Midbrain (tissue), 1 donor: ENCODE measurements at places on chromosomes 16 and 17.

DNA sequence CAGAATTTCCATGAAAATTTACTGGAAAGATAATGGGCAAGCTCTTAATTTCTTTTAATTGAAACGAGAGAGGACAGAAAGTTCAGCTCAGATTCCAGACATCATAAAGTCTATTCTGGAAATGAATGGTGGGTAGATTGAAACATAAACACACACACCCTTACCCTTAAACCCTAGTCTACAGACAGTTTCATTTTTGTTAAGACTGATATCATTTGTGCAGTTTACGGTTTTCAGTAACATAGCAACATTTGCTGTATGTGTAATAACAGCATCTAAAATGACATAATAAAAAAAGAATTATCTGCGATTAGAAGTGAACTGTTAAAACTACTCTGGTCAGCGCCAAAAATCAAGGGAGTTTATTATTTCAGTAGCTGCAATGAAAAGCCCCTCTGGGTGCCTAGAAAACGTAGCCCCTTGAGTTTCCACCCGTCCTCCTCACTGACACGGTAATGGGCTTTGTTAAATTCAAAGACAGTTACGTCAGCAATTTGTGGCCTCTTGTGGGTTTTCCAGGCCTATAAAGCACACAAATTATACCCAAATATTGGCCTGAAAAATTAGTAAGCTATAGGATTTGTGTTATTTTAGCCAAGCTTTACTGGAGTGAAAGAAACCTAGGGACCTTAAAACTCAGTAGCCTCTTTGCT lies 520.6 kb upstream of the SOX9 start:
- DNase-seq: no peak

DNA sequence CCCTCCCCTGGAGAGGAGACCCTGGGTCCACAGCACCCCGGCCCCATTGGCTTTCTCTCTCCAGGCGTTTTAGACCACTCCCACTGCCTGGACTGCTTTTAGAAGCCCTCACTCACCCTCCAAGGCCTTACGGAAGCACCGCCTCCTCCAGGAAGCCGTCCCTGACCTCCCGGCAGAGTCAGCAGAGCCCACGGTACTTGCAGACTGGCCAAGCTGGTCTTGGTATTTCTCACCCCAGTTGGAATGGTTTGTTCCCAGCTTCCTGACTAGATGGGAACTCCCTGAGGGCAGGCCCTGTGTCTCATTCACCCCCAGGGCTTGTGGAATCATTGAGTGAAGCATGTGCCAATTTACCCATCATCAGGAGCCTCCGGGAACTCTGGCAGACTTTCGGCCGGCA lies 9.2 kb downstream of the SCGB1C2 start:
- DNase-seq: no peak

DNA sequence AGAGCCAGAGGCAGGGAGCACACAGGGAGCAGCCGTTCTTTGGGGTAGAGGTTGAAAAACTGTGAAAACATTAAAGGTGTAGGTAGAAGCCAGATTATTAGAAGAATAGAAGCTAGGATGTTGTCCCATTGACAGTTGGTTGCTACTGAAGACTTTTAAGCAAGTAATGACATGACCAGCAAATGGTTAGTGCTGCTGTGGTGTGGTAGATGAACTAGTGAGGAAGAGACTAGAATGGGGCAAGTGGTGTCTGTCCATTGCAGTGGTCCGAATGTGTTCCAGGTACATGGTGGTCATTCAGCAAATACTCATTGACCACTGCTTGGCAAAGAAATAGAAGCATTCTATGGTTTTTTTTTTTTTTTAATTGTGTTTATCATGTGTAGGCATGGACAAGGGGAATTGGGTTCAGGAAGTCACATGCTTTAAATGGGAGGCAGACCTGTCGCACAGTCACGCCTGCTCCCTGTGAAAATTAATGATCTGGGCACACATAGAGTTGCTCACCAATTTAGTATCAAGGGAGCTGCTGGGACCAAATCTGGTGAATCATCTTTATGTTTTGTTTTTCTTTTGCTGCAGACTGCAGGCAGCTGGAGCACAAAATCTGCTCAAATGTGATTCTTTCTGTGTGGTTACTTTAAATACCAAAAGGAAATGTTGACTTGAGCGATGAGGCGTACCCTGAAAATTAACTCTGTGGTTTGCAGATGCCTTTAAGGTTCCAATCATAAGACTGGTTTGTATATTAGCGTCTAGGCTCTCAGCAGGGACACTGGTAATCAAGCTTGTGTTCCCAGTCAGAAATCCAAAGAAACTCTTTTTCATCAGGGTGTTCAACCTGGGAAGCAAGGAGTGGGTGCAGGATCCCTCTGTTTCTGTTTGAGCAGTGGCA lies 30.7 kb downstream of the YPEL2 start:
- no peak for DNase-seq

DNA sequence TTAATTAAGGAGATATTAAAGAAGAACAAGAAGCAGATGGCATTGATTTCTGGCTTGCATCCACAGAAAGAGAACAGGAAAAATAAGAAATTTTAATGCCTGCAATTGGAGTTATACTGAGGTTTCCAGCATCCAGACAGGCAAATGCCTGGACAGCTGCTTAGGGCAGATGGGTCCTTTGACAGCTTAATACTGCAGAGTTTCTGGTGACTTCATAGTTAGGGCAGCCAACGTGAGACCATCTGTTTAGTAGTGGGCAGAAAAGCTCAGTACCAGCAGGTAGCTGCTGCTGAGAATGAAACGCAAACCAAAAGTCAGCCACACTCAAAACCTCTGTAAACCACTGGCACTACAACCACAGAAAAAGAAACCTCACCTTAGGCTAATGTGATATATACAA lies 109.8 kb downstream of the CDK5R1 start:
- DNase-seq: no peak

DNA sequence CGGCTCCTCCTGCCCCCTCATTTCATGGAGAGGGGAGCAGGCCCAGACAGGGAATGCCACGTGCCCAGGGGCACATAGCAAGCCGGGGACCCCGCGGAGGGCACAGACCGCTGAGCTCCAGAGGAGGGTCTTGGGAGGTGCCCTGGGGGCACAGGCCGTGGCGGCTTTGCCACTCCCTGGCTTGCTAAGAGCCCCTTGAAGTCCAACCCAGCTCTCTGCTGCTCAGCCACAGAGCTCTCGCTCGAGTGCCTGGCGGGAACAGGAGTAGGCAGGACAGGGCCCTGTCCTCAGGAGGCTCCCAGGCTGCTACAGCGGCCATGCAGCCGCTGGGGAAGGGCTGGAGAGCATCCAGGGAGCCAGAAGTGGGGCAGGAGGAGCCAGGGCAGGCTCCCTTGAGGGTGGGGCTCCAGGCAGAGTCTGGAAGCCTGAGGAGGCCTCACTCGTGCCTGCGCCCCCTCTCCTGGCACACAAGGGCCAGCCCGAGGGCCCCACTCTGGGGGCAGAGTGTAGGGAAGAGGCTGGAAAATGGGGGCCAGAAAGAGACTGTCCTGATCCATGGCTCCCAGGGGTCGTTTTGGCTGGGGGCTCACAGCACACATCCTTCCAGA lies 4.4 kb upstream of the RAB26 start:
- no peak for DNase-seq

DNA sequence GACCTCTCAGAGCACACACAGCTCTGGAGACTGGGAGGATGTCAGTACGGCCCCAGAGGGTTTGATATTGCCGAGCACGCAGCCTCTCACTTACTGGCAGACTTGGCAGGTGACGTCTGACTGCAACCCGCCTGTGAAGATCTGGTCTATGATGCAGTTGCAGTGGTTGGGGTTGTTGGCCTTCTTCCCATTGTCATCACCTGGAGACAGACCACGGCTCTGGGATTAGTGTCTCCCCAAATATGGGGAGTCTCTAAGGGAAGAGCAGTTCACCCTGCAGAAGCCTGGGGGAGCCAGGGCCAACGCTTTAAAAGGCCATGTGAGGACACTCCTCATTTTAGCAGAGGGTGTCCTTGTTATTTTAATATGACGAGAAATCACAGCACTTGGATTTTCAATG lies 30.1 kb downstream of the USP22 start:
- DNase-seq: no peak

- no peak for DNase-seq
These were observed 49.7 kb downstream of the ACSM1 start for GRCh38 chr16:20647736-20648135.

GRCh38 chr17:77496831-77497577 lies 356.2 kb downstream of the SEC14L1 start:
- DNase-seq: no peak

GRCh38 chr16:27639561-27640276 lies 89.8 kb downstream of the KATNIP start:
- DNase-seq: peak; percentile 51

GRCh38 chr17:72560303-72561247 lies 439.8 kb downstream of the SOX9 start:
- DNase-seq: peak; percentile 55

DNA sequence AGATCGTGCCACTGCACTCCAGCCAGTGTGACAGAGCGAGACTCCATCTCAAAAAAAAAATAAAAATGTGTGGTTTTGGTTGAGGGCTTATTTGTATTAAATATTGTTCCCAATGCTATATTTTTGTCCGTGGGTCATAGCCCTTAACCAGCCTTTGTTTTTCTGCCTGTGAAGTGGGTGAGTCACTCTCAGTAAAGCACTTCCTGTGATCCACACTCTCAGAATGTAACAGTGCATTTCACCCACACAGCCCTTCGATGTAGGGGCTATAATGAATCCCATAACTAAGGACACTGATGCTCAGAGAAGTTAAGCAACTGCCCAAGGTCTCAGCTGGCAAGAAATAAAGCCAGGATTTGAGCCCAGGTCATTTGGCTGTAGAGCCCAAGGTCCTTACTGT lies 34.7 kb upstream of the POLR3E start:
- no peak for DNase-seq

DNA sequence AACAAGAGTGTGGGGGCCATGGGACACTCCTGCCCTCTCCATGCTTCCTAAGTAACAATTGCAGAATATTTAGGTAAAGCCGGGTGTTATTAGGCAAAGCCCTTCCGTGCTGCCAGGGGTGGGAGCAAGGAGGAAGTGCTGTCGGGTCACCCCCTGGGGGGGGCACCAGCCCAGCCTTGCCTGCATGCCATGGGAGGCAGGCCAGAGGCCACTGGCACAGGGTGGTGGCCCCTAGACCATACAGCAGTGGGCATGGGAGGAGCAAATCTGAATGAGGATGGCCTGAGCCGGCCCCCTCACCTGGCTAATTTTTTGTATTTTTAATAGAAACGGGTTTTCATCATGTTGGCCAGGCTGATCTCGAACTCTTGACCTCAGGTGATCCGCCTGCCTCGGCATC lies 355.7 kb upstream of the CDH8 start:
- DNase-seq: no peak

GRCh38 chr17:78940708-78941107 lies 15.5 kb upstream of the TIMP2 start:
- peak; percentile 25 for DNase-seq

DNA sequence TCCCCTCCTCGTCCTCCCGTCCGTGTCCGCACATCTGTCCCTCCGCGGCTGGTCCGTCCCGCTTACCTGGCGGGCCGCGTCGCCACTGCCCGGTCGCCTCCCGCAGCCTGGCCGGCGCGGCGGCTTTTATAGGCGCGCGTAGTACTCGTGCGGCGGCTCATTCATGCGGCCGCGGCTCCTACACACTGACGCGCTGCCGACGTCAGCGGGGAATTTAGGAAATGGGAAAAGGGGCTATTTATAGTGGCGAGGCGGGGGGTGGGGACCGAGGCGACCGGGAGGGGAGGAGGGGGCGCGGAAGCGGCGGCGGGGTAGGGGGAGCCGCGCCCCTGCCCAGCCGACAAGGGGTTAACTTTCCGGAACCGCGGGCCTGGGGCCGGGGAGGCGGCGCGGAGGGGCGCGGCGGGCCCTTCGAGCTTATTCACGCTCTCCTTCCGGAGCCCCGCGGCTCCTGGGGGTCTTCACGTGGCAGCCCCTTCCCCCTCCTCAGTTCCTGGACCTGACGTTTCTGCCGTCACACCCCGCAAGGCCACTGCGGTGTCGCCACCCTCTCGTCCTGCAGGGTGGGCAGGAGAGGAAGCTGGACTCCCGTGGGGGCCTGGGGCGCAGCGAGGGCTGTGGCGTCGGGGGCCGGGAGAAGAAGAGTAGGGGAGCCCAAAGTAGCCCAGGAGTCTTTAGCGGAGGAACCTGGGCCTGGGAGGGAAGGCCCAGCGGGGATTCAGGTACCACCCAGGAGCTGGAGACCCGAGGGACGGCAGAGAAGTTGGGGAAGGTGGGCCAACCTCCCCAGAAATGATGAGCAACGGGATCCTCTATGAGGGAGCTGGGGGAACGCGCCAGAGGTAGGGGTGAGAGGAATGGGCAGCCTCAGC lies 3.6 kb upstream of the HIC1 start:
- no peak for DNase-seq

DNA sequence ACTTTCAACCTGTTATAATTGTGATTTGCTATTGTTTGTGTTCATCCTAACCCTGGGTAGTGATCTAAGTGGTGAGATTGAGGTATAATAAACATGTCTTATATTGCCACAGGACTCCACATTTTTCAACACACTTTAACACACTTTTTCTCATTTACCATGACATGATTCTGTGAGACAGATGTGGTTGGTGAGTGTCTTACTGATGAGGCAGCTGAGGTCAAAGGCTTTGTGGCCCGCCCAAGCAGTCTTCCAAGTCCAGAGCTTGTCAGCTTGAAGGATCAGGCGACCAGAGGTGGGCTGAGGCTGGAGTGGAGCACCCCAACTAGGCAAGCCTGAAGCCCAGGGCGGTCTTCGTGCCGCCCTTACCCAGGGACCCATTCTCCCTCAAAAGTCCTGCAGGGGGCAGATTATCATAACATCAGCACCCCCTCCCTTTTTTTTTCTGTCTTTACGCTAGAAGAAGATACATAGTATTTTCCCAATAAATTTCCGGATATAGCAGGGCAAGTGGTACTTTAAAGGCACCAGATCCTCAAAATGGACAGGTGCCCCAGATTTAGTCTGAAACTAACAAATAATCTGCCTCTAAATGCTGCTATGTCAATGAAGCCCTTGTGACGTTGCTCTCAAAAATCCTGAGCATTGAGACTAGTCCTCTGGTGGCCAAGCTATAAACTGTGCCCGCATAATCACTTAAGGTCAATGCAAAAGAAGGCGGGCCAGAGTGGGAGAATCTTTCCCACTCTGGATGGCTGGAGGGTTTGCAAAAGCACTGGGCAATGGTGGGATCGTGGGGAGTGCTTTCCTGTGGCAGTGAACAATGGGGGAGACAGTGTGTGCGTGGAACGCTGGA lies 21.1 kb downstream of the KCTD19 start:
- DNase-seq: no peak

DNA sequence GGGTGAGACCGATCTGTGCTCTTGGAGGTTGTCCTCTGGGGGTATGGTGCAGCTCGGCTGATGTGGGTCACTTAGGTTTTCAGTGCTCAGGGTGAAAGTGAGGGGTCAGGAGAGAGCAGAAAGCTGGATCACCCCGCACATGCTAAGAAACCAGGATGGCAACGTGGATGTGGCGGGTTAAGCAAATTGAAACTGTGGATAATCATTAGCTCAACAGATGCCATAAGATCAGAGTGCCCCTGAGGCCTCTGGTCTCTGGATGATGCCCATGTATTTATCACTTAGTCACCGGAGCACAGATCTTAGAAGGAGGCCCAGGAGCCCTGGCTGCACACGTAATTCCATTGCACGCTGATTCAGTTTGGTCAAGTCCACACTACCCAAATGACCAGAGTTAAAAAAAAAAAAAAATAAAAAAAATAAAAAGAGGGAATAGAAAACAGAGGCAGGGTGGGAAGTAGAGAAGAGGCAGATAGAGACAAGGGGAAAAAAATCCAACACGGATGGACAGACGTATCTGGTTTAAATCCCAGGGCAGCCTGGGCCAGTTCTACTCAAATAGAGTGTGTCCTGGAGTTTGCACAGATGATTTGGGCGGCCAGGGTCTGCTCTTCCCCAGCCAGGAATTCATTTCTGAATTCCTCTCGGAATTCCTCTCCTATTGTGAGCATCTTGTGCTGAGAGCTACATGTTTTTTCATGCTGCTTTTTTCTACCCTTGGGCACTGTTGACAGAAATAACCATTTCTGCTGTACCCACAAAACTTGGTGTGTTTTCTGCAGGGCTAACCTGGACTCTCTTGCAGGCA lies 378.3 kb downstream of the CPPED1 start:
- DNase-seq: no peak
